ENCODE measurements at places on chromosomes 4 and X.

- no peak for DNase-seq
Observed at GRCh38 chr4:78336093-78336943, 215.3 kb upstream of the ANXA3 start.

DNA sequence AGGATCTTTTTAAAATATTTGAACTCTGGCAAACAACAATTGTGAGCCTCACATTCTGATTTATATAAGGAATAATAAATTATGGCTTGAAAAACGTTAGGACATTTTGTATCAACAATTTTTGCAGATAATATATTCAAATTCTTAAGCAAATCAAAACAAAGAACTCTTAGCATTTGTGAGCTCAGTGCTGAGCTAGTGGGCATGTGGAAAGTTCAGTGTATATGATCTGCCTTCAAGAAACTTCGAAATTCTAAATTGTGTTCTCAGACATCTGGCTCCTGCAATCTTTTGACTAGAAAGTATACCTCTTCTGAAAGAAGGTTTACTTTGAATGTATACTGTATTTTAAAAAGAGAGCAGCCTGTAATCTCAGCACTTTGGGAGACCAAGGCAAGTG lies 122.3 kb upstream of the NEIL3 start:
- no peak for DNase-seq

GRCh38 chr4:14196131-14196530 lies 568.6 kb upstream of the BOD1L1 start:
- DNase-seq: no peak

- DNase-seq: no peak
Observed at GRCh38 chr4:97866821-97867556, 276.3 kb downstream of the STPG2 start.

GRCh38 chr4:153089742-153090141 lies 114.5 kb upstream of the TRIM2 start:
- DNase-seq: no peak

DNA sequence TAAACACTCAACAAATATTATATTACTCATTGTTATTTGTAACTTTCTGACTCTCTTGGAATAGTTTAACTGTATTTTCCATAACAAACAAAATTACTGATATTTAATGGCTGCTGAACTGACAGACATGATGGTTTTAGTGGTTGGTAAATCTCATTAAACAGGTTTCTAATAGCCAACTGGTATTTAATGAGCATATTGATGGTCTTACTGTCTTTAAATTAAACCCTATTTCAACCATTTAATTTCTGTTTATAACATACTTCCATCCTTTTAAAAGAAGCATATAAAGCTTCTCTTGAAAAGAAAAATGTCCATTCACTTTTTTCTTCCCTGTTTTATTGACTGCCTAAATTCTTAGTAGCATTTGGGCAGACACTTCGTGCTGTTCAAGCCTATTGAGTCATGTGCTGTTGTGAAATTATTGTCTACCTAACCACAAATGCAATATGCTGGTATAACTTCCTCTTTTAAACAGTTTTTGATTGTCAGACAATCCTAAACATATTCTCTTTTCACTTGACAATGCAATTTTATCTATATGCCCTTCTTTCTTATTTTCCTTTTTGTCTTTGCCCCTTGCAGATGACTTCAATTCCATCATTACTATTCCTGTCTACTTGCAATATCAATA lies 163.9 kb upstream of the SLC7A11 start:
- DNase-seq: no peak

DNA sequence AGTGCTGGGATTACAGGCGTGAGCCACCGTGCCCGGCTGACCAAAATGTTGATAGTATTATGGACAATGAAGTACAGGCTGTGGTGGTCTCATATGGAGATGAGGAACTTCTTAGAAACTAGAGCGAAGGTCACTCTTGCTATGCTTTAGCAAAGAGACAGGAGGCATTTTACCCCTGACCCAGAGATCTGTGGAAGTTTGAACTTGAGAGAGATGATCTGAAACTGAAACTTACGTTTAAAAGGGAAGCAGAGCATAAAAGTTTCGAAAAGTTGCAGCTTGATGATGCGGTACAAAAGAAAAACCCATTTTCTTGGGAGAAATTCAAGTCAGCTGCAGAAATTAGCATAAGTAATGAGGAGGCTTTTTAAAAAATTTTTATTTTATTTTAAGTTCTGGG lies 8.5 kb upstream of the CTAG2 start:
- peak; percentile 35 for DNase-seq

DNA sequence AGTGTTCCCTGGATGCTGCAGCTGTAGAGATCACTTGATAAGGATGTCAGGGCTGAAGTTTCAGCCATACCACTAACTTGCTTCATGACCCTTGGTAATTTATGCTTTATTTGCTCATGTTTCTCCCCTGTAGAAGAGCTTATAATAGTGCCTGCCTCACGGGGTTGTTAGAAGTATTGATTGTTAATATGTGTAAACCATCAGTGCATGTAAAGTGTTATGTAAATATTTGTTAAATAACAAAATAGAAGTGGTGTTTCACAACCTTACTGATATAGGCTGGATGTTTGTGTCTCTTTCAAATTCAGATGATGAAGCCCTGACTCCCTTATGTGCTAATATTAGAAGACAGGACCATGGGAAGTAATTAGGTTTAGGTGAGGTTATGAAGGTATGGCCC lies 1.5 kb upstream of the CXCL2 start:
- DNase-seq: no peak

- no peak for DNase-seq
Observed at GRCh38 chrX:22121161-22121560, 89.0 kb downstream of the PHEX start.

- peak; percentile 24 for DNase-seq
Observed at GRCh38 chr4:98092833-98093439, 50.3 kb downstream of the STPG2 start.

DNA sequence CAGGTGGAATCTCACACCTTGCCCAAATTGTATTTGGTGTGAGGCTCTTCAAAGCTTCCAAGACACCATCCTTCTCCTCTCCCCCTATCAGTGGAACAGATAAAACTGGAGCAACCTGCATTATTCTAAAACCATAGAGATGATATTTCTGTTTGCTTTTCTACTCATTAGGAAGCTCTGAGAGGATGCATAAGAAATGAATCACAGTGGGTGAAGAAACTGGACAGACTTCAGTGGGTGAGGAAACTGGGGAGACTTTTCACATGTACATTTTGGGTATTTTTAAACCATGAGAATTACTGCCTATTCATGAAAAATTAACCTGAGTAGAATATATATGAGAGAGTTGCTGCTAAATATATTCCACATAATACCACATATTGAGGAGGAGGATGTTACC lies 16.4 kb downstream of the HAND2 start:
- no peak for DNase-seq

DNA sequence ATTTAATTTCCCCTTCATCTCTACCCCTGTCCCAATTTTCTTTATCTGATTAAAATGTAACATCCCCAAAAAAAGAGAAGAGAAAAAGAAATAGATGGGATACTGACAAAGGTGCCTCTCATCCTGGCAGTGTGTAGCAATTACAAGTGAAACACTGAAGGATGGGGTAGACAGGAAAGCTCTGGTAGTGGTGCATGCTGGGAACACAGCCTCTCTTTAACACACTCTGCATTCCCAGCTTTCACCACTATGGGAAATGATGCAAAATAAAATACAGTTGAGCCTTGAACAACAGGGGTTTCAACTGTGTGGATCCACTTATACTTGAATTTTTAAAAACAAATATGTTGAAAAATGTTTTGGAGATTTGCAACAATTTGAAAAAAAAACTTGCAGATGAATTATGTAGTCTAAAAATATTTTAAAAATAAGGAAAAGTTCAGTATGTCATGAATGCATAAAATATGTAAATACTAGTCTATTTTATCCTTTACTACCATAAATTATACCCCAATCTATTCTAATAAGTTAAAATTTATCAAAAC lies 239.2 kb upstream of the DDX53 start:
- no peak for DNase-seq

- no peak for DNase-seq
Observed at GRCh38 chr4:87567191-87567590, 38.0 kb upstream of the SPARCL1 start.

DNA sequence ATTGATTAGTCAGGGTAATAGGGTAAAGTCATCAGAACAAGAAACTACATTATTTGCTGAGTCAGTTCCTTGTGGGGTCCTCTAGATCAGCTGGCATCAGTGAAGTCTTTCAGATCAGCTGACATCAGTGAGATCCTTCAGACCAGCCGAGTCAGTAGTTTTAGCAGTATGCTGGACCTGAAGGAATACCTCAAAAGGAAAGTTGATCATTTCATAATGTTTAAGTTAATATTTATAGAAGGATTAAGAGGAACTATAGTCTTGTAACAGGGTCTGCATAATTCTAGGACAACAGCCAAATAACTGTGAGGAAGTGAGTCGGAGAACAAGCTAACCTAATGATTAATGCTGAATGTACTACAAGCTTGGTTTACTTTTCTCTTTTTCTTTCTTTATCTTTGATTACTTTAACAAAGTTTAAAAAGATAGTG lies 958 bp upstream of the UGT2B7 start:
- DNase-seq: no peak

All from OCI-LY7 (cell line).